ENCODE measurements at places on chromosomes 13 and 19. TPM values are rescaled to one million over a fixed set of nuclear protein-coding genes. Genes with fewer than 3 reads are reported as not detected.

ZNF548 gene
- 25.6 TPM for total RNA-seq

WASF3 gene
- total RNA-seq, result 36.3 TPM

KCNN4 gene
- 3.6 TPM for total RNA-seq

ZNF491 gene
- total RNA-seq, result 2.9 TPM

DNA sequence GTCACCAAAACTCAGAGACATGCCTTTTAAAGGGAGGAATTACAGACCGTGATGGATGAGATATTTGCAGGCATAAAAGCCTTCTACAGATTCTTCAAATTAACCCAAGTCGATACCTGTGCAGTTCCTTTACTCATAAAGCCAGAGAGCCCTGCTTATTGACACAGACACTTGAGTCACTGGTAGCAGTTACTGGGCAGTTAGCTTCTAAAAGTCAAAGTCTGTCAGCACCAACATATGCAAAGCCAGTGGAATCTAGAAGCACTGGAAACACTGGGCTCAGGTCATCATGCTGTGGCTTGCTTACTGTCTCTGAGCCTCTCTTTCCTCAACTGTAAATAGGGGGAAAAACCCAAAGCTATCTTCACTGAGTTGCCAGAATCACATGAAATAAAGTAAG lies 25.7 kb upstream of the LRCH1 start:
- H3K27ac ChIP-seq, result no peak overlapping the region
- no peaks in the 10 kb centered on the region for H3K27me3 ChIP-seq
- no peak overlapping the region for H3K4me3 ChIP-seq
- H3K36me3 ChIP-seq, result no peaks in the 10 kb centered on the region

DNA sequence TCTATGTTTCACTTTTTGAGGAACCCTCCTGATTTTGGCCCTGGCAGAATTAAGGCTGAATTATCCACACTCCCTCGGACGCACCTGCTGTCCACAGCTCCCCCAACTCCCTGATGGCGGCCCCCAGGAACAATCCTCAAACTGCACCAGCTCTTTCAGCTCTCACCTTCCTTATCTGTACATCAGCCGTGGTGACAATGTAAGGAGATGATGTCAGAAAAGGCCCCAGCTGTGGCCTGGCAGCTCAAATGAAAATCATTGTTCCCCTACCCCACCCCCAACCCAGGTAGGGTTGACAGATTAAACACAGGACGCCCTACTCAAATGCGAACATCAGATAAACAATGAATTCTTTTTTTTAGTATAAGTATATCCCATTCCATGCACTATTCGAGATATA lies 35.0 kb upstream of the KLF2 start:
- no peaks in the 10 kb centered on the region for H3K27me3 ChIP-seq
- no peaks in the 10 kb centered on the region for H3K36me3 ChIP-seq
- H3K27ac ChIP-seq, result no peak overlapping the region
- no peak overlapping the region for H3K4me3 ChIP-seq
- H3K4me1 ChIP-seq, result peaks cover 18% of the 10 kb centered on the region

SLC1A6 gene
- total RNA-seq, result not detected

KLC3 gene
- not detected for total RNA-seq

DNA sequence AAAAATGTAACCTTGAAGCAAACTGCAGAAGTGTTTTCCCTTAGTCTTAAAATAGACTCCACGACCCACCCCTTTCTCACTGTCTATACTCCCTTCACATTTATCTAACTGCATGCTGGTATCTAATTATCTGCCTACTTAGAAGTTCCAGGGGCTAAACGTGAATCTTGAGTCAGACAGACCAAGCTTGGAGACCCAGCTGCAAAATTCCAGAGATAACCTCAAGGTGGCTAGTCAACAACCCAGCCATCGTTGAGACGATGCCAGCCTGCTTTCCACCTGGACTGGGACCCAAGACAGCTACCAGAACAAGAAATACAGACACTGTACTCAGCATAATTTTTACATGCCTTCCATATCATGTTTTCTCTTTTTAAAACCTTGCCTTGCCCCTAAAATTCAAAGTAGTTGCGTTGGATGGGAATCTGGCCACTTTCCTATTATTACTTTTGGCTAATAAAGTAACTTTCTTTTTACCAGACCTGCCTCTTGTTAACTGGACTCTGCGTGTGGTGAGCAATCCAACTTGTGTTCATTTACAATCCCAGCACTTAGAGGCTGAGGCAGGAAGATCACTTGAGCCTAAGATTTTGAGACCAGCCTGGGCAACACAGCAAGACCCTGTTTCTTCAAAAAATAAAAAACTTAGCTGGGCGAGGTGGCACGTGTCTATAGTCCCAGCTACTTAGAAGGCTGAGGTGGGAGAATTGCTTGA lies 82.3 kb downstream of the CDADC1 start:
- peak; percentile 28 for DNase-seq
- H3K27me3 ChIP-seq, result no peaks in the 10 kb centered on the region
- no peak overlapping the region for H3K4me3 ChIP-seq
- no peaks in the 10 kb centered on the region for H3K36me3 ChIP-seq
- peaks cover 5% of the 10 kb centered on the region for H3K4me1 ChIP-seq

- peak overlapping the region; percentile 25 for H3K27ac ChIP-seq
- peaks cover 3% of the 10 kb centered on the region for H3K4me1 ChIP-seq
- no peaks in the 10 kb centered on the region for H3K27me3 ChIP-seq
- H3K4me3 ChIP-seq, result peak overlapping the region; percentile 27
- DNase-seq, result peak; percentile 52
- H3K36me3 ChIP-seq, result no peaks in the 10 kb centered on the region
These were observed 46.3 kb upstream of the ZNF730 start for GRCh38 chr19:23070353-23071146.

PVR gene
- 24.9 TPM for total RNA-seq

ZIM2 gene
- 27.9 TPM for total RNA-seq

TMC4 gene
- 6.3 TPM for total RNA-seq

- DNase-seq, result peak; percentile 93
- peaks cover 7% of the 10 kb centered on the region for H3K4me1 ChIP-seq
- H3K4me3 ChIP-seq, result peak overlapping the region; percentile 71
- no peaks in the 10 kb centered on the region for H3K36me3 ChIP-seq
- no peaks in the 10 kb centered on the region for H3K27me3 ChIP-seq
These were observed 2.3 kb upstream of the MZF1 start for GRCh38 chr19:58575183-58576041.

SYMPK gene
- 24.8 TPM for total RNA-seq

PCDH17 gene
- 3.9 TPM for total RNA-seq

GRCh38 chr19:12970070-12970820 lies 869 bp downstream of the DAND5 start:
- no peak overlapping the region for H3K27ac ChIP-seq
- no peaks in the 10 kb centered on the region for H3K36me3 ChIP-seq
- H3K4me1 ChIP-seq, result no peaks in the 10 kb centered on the region
- no peaks in the 10 kb centered on the region for H3K27me3 ChIP-seq

DNA sequence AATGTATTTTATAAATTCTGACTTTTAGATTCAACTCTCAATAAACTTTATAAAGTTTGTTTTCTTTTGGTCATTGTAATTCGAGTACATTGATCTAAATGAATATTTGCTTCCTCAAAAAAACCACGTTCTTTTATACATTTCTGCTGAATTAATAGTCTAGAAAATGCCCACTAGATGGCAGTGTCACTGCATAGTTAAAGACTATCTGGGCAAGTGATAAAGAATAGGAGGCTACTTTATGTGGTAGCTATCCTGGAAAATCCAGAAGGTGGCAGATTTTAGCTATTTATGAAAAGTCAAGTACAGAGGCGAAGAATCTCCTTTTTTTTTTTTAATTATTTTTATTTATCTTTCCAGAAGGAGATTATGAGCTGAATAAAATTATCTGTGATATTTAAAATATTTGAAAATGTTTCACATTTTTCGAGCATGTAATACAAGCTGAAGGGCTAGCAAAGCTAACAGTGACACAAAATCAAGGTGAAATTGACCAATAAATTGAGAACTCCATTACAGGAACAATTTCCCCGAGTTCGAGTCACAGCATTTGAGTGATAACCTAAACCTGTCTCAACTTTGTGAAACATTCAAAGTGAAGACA lies 221.8 kb downstream of the OLFM4 start:
- no peak for DNase-seq
- H3K4me3 ChIP-seq, result no peak overlapping the region
- H3K36me3 ChIP-seq, result no peaks in the 10 kb centered on the region
- no peaks in the 10 kb centered on the region for H3K4me1 ChIP-seq
- H3K27ac ChIP-seq, result no peak overlapping the region
- H3K27me3 ChIP-seq, result no peaks in the 10 kb centered on the region

DNA sequence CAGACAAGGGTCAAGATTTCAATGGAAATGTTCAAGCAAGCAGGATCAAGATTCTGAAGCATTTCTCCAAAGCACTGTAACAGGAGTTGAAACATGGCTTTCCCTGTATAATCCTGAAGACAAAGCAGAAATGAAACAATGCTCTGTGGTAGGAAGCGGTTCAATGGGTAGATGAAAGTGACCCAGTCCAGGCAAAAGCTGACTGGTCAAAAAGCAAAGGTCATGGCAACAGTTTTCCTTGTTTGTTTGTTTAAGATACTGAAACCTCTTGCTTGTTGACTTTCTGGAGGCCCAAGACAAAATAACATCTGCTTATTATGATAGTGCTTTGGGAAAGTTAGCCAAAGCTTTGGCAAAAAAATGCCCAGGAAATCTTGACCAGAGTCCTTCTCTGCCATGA lies 1343.9 kb upstream of the PCDH9 start:
- DNase-seq, result no peak
- no peak overlapping the region for H3K4me3 ChIP-seq
- H3K4me1 ChIP-seq, result no peaks in the 10 kb centered on the region
- H3K27me3 ChIP-seq, result no peaks in the 10 kb centered on the region

DNA sequence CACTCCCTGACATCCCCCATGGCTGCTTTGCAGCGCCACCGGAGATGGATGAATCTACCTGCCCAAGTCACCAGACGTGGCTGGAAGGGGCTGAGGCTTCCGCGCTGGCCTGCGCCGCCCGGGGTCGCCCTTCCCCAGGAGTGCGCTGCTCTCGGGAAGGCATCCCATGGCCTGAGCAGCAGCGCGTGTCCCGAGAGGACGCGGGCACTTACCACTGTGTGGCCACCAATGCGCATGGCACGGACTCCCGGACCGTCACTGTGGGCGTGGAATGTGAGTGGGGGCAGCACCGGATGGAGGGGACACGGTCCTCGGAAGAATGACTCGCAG lies 4.6 kb downstream of the ICAM5 start:
- H3K36me3 ChIP-seq, result no peaks in the 10 kb centered on the region
- H3K4me3 ChIP-seq, result no peak overlapping the region
- H3K4me1 ChIP-seq, result peaks cover 15% of the 10 kb centered on the region

SRRM5 gene
- 0.73 TPM for total RNA-seq

DNA sequence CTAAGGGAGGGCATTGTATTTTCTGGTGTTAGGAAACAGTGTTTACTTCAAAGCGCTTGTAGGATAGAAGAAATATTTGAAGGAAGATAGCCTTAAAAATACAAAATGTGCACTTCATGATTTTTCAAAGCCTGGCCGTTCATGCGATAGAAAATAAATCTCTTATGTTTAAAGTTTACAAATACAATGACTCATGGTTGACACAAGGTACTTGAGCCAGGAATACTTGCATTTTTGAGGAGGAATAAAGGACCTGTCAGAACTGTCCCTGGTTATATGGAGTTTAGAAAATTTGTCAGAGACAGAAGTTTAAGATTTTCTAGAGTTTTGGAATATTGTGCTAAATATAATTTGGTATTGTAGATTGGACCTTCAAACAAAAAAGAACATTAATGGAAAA lies 1223.2 kb upstream of the SLC10A2 start:
- no peaks in the 10 kb centered on the region for H3K4me1 ChIP-seq
- no peak for DNase-seq
- no peak overlapping the region for H3K27ac ChIP-seq
- no peak overlapping the region for H3K4me3 ChIP-seq
- no peaks in the 10 kb centered on the region for H3K27me3 ChIP-seq

ONECUT3 gene
- 0.05 TPM for total RNA-seq

- no peaks in the 10 kb centered on the region for H3K27me3 ChIP-seq
- H3K27ac ChIP-seq, result no peak overlapping the region
- H3K4me1 ChIP-seq, result no peaks in the 10 kb centered on the region
These were observed 231.8 kb downstream of the SHISA2 start for GRCh38 chr13:25819856-25820530.

DNA sequence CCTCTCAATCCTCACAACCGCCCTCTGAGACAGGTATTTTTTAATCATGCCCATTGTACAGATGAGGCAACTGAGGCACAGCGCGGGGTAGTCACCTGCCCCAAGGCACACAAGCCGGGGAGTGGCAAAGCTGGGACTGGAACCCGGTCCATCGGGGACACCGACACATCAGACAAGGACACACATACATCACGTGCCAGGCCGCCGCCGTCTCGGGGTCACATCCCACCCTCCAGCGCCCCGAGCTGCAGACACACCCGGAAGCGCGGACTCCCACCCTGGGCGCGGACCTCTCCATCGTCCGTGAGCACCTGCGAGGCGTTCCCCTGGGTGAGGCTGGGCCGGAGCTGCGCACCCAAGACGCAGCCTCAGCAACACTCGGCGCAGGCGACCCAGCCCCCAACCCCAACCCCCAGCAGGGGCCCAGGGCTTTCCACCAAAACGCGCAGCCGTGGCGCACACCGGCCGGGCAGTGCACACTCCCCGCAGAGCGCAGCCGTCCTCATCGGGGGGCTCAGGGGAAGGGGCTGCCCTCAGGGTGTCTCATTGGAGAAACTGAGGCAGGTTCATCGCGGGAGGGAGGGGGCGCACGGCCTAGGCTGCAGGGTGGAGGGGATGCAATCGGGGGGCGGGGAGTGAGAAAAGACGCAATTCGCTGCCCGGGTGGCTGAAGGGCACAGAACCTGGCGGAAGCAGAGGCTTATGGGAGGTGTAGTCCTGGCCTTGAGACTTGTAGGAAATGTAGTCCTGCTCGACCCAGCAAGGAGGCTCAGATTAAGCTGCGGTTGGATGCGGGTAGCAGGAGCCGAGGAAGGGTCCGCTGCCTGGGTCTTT lies 1.9 kb upstream of the LMTK3 start:
- no peak overlapping the region for H3K27ac ChIP-seq
- H3K36me3 ChIP-seq, result no peaks in the 10 kb centered on the region

- H3K27me3 ChIP-seq, result no peaks in the 10 kb centered on the region
- DNase-seq, result no peak
- no peak overlapping the region for H3K27ac ChIP-seq
- no peaks in the 10 kb centered on the region for H3K36me3 ChIP-seq
- H3K4me3 ChIP-seq, result no peak overlapping the region
These were observed 1624.1 kb upstream of the PRR20A start for GRCh38 chr13:55516610-55517009.

- no peak overlapping the region for H3K4me3 ChIP-seq
- H3K27ac ChIP-seq, result no peak overlapping the region
- no peaks in the 10 kb centered on the region for H3K27me3 ChIP-seq
- DNase-seq, result no peak
- no peaks in the 10 kb centered on the region for H3K36me3 ChIP-seq
- H3K4me1 ChIP-seq, result no peaks in the 10 kb centered on the region
These were observed 41.3 kb downstream of the FLT3 start for GRCh38 chr13:28058866-28059613.

GRCh38 chr13:30091035-30091434 lies 216.3 kb downstream of the KATNAL1 start:
- no peak overlapping the region for H3K4me3 ChIP-seq
- no peaks in the 10 kb centered on the region for H3K4me1 ChIP-seq
- no peaks in the 10 kb centered on the region for H3K27me3 ChIP-seq
- DNase-seq, result no peak
- no peaks in the 10 kb centered on the region for H3K36me3 ChIP-seq

GRCh38 chr13:101292711-101293110 lies 123.6 kb downstream of the NALCN start:
- no peaks in the 10 kb centered on the region for H3K4me1 ChIP-seq
- no peak overlapping the region for H3K4me3 ChIP-seq
- H3K27ac ChIP-seq, result no peak overlapping the region
- DNase-seq, result no peak
- H3K27me3 ChIP-seq, result no peaks in the 10 kb centered on the region

GRCh38 chr13:111322916-111323331 lies 2.5 kb downstream of the TEX29 start:
- no peak for DNase-seq
- no peak overlapping the region for H3K27ac ChIP-seq
- H3K36me3 ChIP-seq, result no peaks in the 10 kb centered on the region
- H3K4me1 ChIP-seq, result no peaks in the 10 kb centered on the region
- H3K4me3 ChIP-seq, result no peak overlapping the region

All from ovary (tissue), 10 donors.